ENCODE measurements at places on chromosomes 5 and 9. TPM values are rescaled to one million over a fixed set of nuclear protein-coding genes. Genes with fewer than 3 reads are reported as not detected.

Gene RASGEF1C
- 0.51 TPM for total RNA-seq

GRCh38 chr5:141241496-141241895, 3.7 kb upstream of the PCDHB15 start:
- DNase-seq: no peak

DNA sequence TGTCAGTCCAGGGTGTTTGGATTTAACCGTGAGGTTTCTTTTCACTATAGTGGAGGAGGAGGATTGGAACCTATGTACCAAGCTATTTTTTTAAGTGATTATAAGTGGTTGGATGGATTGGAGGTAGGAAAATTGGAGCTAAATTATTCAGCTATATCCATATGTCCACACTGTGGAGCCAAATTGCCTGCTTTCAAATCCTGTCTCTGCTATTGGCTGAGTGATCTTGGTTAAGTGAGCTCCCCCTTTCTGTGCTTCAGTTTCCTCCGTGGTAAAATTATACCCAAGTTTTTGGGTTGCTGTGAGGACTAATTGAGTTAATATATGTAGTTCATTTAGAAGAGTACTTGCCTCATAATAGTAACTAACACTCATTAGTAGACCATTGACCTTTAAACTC, 2.5 kb downstream of the CENPP start:
- no peak for DNase-seq

GRCh38 chr5:8611067-8611466, 742.1 kb downstream of the MTRR start:
- no peak for DNase-seq

GRCh38 chr5:180178531-180179441, 30.2 kb downstream of the RASGEF1C start:
- DNase-seq: no peak

DNA sequence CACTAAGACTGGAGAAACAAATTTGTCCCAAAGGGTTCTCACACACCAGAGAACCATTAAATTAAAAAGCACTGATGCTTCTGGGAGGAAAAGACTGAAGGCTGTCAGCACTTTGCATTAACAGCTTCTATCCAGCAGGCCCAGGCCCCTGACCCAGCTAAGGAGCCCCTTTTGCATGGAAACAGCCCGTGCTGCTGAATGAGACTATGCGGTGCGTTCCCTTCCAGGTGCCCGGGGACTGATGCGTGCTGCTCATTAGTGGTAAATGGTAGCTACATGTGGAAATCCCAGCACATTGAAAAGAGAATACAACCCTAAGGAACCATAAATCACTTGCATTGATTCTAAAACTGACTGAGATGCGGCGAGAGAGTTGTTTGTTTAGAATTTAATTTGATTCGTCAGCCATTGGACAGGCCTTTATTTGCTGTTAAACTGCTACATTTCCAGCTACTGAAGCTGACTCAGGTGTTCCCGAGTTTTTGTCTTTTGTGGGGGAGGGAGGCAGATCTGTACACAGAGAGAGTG, 351.0 kb upstream of the SLC24A2 start:
- no peak for DNase-seq
